GM12864 (cell line): ENCODE measurements at places on chromosomes 4 and X.

DNA sequence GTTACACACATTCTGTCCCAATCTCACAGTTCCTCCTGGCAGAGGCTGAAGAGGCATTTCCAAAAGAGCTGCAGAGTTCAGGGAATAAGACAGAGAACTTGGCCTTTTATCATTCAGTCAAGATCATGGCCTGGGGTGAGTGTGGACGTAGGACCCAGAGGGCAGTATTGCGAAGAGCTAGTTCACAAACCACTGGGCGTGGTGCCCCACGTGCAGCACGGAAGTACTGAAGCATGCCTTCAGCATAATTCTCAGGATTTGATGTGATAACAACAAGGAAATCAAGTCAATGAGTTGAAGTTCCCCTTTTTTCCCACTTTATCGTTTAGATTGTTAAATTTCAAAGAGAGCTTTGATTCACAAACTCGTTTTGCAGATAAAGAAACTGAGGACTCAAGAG lies 117.7 kb downstream of the RELL1 start:
- no peak for DNase-seq

- DNase-seq = no peak
Measured at GRCh38 chr4:112953262-112953661, 96.2 kb upstream of the ANK2 start.

- no peak for DNase-seq
Measured at GRCh38 chr4:150139297-150139865, 61.1 kb downstream of the DCLK2 start.

DNA sequence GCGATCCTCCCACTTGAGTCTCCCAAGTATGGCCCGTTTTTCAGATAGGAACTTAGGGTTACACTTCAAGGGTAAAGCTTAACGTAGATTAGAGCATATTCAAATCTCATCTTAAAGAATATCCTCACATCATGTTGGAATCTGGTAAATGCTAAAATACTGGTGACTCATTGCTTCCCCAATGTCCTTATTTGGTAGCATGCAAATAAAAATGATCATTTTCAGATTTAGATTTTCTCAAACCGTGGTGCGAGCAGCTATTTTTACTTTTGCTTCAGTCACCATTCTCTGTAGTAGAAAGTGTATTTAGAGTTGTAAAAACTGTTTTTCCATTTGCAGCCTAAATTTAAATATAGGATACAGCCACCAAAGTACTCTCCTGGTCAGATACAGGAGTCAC lies 101.5 kb upstream of the MAML3 start:
- no peak for DNase-seq

GRCh38 chrX:6968231-6968630 lies 179.3 kb upstream of the STS start:
- no peak for DNase-seq

DNA sequence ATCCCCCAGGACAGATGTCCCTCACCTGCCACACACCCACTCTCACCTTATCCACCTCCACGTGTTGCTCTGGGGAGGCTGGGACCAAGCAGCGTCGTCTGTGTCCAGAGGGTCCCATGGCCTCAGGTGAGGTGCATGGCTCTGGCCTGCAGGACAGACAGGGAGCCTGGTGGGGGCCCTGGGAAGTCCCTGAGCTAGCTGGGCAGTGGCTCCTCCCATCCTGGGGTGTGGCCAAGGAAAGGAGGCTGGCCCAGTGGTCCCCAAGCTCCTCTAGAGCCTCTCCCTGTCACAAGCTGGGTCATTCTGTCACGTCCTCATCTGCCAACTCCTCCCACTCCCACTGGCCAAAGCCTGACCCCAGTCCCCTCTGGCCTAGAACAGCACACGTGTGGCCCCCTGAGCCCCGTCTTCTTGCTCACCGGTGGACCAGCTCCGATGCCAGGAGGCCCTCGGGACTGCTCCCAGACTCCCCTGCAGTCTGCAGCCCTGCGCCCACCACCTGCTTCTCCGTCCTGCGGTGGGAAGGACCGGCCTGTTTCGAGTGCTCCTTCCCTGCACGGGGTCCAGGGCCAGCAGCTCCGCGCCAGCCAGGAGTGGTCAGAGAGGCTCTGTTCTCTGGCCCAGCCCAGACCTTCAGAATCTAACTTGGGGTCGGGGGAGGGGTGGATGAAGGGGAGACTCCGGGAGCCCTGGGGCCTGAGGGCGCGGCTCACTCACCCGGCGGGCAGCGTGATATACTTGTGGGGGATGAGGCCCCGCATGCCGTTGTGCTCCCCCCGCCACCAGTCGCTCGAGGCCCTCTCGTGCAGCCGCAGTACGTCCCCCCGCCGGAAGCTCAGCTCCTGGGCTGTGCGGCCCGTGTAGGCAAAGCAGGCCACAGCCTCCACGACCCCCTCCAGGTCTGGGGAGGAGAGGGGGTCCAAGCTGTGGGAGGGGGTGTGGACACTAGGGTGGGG lies 4.8 kb downstream of the AVPR2 start:
- DNase-seq = no peak

DNA sequence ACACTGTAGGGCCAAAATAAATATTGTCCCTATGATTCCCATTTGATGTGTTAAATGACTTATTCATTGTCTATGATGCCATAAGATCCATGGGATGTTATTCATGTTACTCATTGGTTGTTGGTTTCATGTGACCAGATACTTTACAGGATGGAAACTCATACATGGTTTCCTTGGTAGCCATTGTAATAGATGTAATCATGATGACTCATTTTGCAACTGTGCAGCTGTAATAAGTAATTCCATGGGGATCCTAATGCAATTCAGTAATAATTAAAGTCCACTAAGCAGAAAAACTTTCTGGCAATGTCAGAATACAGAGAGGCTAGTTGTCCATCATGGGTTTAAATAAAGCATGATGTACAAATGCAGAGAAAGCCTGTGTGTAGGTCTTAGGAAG lies 389.7 kb upstream of the NR3C2 start:
- DNase-seq = no peak

DNA sequence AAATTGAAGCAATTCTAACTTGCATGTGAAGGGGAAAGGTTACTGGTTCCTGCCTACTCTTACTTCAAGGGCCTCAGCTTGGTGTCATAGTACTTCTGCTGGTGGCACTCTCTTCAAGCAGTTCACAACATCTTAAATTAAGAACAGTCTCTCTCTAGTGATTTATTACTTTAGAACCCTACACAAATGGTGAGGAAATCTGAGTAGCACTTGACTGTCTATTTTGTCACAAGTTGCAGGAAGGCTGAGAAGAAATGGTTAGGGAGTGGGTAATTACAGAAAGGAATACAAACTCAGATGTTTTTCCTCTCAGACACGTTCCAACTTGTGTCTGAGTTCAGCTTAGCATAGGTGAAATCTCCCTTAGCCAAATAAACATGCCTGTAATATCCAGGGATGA lies 242.3 kb upstream of the GRIA3 start:
- no peak for DNase-seq

DNA sequence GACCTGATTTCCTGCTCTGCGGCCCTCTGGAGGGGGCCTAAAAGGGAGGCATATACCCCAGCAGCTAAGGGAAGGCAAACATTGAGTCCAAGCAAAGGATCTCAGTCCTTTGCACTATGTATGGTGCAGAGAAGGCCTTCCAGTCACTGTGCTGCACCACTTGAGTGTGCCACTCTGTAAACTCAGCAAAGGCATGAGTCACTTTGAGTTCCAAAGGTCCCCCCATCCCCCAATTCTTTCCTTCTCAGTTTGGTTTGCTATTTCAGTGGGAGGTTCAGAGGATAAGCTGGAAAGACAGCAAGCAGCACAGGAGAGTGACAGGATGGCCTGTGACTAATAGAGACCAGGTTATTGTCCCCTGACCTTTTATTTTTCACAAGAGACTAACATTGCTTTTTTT lies 131.3 kb downstream of the FHDC1 start:
- no peak for DNase-seq

- no peak for DNase-seq
Measured at GRCh38 chr4:187726485-187726884, 269.1 kb upstream of the ZFP42 start.

DNA sequence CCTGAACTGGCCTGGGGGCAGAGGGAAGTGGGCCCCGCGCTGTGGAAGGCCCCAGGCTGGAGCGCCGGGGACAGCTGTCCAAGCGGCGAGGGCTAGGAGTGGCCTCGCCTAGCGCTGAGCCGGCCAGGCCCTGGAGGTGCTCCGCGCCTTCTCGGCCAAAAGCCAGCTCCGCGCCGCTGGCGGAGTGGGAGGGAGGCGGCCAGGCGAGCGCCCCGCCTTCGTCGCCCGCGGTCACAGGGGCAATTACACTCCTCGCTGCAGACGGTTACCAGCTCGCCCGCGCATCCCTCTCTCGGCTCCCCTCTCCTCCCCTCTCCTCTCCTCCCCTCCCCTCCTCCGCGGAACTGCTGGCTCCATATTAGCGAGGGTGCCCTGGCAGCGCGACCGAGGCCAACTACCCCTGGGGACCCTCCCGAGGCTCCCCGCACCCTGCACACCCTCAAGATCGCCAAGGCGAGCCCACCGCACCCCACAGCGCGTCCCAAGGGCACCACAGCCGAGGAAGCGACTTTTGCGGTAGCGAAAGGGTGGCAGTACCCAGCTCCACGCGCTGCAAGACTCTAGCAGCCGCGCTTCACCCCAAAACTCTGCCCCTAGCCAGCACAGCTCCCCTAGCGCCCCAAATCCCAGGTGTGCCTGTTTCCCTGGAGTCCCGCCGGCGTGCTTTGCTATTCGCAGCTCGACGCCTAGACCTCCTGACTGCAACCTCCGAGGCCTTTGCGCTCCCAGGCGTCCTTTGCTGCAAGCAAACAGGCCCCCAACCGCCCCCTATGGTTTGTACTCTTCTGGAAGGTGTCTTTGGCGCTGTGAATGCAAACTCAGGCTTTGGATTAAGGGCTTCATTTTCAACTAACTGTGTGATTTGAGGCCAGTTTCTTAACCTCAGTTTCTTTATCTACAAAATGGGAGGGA lies 91.4 kb downstream of the BCOR start:
- no peak for DNase-seq

DNA sequence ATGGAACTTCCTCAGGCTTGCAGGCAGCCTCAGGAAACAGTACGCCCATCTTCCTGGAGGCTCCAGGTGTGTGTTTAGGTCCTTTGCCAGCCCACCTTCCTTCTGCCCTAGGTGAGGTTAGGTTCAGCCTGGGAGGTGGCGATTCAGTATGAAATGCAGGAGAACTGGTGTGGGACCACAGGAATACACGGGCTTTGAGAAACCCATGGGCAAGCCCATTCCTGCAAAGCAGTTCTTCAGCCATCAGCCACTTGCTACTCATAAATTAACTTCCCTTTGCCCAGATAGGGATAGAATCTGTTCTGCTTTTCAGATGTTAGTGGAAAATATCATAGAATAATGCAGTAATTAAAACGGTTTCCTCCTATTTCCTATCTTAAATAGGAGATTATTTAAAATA lies 32.2 kb downstream of the TBC1D14 start:
- DNase-seq = no peak

DNA sequence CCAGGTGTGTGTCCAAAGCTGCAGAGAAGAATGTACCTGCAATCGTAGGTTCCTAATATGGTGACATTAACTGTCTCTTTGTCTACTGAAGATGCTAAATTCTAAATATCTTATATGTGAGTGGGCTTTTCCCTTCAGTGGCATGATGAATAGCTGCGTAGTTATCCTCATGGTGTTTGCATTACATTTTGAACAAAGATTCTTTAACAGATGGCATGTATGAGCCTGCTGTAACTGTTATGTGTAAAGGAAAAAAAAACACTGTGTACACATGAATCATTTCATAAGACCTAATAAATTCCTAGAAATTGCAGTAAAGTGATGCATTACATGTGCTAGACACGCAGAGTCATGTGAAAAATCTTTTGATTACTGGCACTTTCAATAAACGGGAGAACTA lies 288.0 kb downstream of the SH2D1A start:
- no peak for DNase-seq

GRCh38 chr4:102259702-102260101 lies 85.6 kb downstream of the SLC39A8 start:
- no peak for DNase-seq

- DNase-seq = no peak
Measured at GRCh38 chrX:85907316-85907715, 140.0 kb downstream of the CHM start.

DNA sequence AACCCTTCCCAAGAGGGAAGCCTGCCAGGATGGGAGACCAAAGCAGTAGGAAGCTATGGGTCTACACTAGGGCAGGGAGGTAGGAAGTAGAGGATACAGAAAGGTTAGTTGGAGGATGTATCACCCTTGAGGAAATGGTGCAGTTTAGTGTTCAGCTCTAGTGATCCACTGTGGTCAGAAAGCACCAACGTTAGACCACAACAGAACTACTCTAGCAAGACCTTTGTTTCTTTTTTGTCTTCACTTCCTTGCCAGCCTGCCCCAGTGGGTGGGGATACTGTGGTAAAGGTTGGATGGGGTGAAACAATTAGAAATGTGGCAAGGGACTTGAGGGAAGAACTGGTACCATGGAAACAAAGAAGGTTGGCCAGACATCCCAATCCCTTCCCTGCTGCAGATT lies 83.3 kb downstream of the DDIT4L start:
- DNase-seq = no peak

GRCh38 chr4:72525938-72526337 lies 43.1 kb downstream of the ADAMTS3 start:
- no peak for DNase-seq

GRCh38 chr4:55509266-55509665 lies 37.4 kb downstream of the CLOCK start:
- DNase-seq = no peak

DNA sequence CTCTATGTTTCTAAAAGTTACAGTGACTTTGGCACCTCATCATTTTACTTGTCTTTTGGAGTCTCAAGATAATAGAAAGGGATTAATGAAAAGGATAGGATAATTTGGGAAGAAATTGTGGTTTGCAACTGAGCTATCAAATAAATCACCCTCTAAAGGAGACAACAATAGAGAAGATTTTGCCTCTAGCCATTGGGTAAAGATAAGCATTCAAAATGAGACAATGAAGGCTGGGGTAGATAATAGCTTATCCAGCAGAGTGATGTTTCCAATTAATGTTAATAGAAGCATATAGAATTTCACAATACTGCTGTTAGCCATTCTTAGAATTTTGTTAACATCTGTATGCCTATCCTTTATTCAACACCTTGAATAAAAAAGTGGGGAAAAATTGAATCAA lies 1177.6 kb downstream of the ADGRL3 start:
- DNase-seq = no peak

GRCh38 chr4:172978848-172979247 lies 189.8 kb upstream of the GALNT7 start:
- DNase-seq = no peak

- no peak for DNase-seq
Measured at GRCh38 chrX:74490247-74490646, 69.0 kb downstream of the SLC16A2 start.

GRCh38 chrX:39487166-39487968 lies 610.4 kb downstream of the BCOR start:
- peak; percentile 5 for DNase-seq

- DNase-seq = no peak
Measured at GRCh38 chr4:6197433-6198174, 2.7 kb downstream of the JAKMIP1 start.

- no peak for DNase-seq
Measured at GRCh38 chrX:109830704-109831206, 97.7 kb upstream of the ACSL4 start.
